ENCODE measurements at places on chromosomes 4 and X. TPM values are rescaled to one million over a fixed set of nuclear protein-coding genes. Genes with fewer than 3 reads are reported as not detected.

- DNase-seq: peak; percentile 59
Observed at GRCh38 chrX:154458954-154459778, 1.1 kb downstream of the PLXNA3 start.

- peak; percentile 53 for DNase-seq
Observed at GRCh38 chr4:152936446-152937335, 568 bp downstream of the FHDC1 start.

DNA sequence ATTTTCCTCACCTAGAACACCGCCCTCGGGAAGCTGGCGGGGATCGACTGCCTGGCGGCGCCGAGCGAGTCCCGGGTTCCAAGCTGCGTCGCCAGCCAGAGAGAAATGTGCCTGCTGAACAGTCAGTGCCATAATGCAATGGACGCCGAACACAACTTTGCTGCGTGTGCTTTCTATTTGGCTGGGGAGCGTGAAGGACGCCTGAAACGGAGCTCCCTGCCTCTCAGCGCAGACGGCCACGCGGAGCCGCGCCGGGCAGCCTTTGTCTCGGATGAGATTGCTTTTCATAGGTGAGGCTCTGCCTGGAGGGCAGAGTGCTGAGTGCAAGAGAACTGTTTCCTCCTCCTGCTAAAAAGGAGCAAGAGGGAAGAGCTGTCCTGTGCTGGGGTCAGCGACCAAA is 107.7 kb upstream of the BCOR start:
- no peak for DNase-seq

DNA sequence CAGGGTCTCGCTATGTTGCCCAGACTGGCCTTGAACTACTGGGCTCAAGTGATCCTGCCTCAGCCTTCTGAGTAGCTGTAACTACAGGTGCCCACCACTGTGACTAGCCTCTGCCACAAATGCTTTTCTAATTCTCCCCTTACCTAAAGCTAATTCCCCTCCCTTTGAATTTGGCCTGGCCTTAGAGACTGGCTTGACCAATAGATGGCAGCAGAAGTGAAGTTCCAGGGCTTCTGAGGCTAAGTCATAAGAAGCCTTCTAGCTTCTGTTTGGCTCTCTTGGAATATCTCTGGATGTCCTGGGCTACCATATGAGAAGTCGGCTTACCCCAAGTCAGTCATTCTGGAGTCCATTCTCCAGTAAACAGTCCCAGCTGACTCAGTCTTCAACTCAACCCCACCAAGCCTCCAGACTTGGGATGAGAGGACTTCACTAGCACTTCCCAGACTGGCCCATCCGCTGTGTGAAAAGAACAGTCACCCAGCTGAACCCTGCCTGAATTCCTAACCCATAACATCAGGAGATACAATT is 61.0 kb downstream of the HPRT1 start:
- peak; percentile 66 for DNase-seq

DNA sequence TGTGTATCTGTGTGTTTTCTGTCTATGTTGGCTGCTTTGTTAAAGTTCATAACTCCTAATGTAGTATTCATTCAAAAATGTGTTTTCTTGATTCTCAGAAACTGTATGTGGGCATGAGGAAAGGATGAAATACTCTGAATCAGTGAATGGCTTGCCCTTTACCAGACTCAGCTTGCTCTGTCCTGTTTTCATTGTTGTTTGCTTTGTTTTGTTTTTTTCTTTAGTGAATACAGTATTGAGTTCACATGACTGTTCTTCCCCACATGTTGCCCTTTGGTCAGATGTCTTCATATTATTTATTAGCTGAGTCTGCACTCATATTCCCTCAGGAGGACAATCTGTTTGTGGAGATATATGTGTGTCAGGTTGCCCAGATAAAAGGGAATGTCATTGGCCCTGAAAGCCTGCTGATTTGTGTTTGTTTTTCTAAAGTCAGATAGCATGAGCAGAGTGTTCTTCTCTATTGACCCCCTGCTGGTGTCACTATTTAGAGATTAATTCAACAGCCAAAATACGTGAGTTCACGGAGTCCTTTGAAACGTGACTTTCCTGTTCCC is 1184.4 kb downstream of the RPA4 start:
- no peak for DNase-seq

The SRPK3 gene
- 0.40 TPM for total RNA-seq

DNA sequence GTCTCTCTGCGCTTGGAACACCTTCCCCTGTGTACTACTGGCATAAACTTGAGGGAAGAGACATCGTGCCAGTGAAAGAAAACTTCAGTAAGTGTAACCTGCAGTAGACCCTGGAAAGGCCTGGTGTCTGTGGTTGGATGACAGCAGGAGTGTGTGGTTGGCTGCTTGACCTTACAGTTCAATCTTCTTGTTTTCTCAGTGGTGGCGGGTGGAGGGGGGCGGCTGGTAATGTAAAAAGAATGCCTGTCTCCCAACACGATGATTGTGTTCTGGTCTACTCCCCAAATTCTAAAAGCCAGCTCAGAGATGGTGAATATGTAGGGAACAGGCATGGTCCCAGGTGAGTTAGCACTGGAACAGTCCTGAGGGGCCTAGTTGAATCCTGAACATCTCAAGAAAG is 18.6 kb downstream of the PSMD10 start:
- DNase-seq: no peak

GRCh38 chr4:72031868-72032608 is at the start of gene NPFFR2:
Gene NPFFR2 (plus strand): TSS chr4:72032000. CDS start chr4:72128592, 96,592 bp downstream.
- no peak for DNase-seq

DNA sequence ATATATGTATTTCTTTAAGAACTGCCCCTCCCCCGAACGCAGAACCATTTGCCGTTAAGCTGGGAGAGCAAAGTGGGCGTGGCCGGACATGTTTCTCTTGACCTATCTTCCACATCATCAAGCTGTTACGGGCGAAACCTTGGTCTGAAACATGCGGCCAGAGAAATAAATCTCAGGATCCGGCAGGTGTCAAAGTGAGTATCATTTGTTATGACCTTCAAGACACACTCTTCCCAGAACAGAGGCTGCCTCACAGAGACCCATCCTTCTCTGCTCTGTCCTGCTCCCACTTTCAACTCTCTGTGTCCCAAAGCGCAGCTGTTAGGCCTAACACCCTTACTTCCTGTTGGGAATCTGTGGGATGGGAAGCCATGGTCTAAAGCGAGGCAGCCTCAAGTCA is at the start of gene MAGEB18:
Gene MAGEB18 (plus strand): TSS at position 70 of the 400 bp plus-strand sequence. CDS start 643 bp downstream, outside the sequence.
- no peak for DNase-seq

DNA sequence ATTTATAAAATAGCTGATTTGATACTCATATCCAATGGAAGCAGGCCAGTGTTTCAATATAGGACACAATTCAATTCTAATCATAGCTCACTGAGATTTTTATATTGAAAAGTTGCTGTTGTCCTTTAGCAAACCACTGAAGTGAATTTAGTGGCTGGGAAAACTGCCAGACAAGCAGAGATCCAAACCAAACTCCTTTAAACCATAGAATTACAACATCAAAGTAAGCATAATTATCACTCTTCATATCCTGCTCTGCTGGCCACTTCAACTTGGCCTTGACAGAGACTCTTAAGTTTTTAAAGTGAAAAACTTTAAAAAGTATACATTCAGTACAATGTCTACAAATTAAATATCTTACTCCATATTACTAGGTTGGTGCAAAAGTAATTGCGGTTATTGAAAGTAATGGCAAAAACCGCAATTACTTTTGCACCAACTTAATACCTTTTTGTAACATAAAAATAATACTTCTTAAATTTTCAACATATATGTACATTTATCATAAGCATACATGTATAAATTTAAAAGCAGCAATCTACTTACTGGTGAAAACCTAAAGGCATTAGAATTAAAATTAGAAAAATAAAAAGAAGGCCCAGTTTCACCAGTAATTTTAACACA is 433.0 kb downstream of the PCDH10 start:
- no peak for DNase-seq

GRCh38 chr4:37876156-37876555 is 14.7 kb upstream of the TBC1D1 start:
- no peak for DNase-seq

The FGF2 gene
- total RNA-seq: 1.4 TPM

GRCh38 chr4:102687373-102687981 is 73.3 kb downstream of the MANBA start:
- peak; percentile 6 for DNase-seq

DNA sequence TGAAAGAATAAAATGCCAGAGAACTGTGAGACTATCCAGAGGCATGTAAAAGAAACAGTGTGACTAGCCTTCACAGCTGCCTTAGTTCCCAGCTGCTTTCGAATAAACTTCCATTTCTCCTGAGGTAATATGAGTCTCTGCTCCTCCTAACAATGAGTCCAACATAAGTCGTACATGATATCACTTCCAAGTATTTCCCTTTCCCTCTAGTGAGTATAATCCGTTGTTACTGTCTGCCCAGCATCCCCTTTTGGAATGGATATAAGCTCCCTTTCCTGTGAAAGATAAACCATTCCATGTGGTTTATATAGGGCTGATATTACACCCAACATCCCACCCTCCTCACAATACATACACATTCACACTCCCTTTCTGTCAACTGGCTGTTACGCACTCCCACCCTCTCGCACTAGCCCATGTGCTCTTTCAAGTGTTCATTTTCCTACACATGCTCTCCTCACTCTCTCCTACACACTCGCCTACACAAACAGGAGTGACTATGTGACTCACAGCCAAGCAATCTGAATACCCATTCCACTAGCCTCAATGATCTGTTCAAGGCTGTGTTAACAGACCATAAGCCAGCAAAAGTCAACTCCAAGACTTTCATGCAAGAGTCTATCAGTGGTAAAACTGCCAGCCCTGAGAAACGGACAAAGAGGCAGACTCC is 5.0 kb downstream of the NAF1 start:
- no peak for DNase-seq
